Stimulated activated CD4-positive, alpha-beta T cell treated with anti-CD3 and anti-CD28 coated beads, Interleukin-15, amount 100 ng/mL, for 1 hour (primary cell): ENCODE measurements at places on chromosomes 2 and 18.
A peak's percentile ranks its signal among the peaks of the same experiment; 100 is the strongest.

DNA sequence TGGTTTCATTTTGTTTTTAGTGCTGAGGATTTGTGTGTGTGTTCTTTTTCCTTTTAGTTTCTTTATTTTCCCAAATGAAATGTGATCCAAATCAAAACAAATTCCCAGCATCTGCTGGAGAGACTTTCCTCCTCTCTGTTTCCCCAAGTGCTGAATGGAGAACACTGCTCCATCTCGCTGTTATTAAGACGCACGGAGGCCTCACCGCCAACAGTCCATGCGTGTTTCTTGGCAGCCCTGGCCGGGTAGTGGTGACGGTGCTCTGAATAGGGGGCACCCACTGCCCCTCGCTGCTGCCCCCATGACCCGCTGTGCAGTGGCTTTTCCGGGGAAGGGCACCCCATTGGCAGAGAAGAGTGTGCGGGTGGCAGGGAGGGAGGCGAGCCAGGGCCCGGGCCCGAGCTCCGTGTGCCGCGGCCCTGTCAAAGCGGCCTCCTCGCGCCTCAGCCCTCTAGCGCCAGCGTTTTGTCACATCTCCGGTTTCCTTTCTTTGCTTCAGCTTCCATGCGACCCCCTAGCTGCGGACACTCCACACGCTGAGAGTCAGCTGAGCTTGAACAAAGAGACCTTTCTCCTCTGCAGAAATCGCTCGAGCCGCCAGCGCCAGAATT, 473.7 kb upstream of the SALL3 start:
- DNase-seq = no peak

- DNase-seq = no peak
Measured at GRCh38 chr18:49697757-49698524, 115.4 kb downstream of the ACAA2 start.

DNA sequence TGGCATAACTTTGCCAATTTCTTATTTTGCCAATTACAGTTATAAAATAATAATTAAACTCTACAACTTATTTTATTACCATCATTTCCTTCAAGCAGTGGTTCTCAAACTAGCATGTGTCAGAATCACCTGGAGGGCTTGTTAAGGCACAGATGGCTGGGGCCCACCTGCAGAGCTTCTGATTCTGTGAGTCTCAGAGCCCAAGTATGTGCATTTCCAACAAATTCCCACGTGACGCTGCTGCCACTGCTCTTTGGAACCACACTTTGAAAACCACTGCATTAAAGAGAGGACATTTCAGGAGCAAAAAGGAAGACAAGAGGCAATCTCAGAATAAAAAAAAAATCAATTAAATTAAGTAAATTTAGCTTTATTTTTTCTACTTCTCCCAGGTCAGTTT, 94.0 kb upstream of the HNRNPA3 start:
- DNase-seq = no peak

GRCh38 chr2:234374150-234374508, 122.8 kb downstream of the ARL4C start:
- no peak for DNase-seq

- no peak for DNase-seq
Measured at GRCh38 chr2:156466739-156467405, 30.7 kb downstream of the GPD2 start.

- DNase-seq = no peak
Measured at GRCh38 chr2:99821984-99822383, 320.4 kb downstream of the AFF3 start.

DNA sequence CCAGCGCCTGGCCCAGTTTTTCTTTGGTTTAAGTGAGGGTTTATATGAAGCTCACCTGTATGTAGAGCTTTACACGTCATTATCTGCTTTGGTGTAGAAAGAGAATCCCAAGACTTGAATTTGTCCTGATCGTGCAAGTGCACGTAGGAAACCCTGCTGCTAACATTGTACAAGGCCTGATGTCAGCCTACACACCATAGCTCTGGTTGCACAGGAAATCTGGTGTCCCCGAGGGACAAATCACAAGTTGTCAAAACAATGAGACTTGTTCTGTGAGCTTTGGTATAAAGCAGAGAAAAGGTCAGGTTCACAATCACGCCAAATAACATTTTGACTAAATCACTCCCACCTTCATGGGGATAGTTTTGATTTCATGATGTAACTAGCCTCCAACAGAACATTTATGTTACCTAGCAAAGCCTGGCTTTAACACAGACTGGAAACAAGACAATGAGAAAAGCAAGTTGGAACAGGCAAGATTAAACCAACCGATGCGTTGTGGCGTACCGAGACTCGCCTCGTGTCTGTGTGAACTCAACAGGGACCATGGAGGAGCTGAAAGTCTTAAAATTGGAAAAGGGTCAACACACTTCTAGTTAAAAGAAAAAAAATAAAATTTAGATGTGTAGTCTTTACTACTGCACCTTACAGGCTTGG, 41.4 kb downstream of the ZAP70 start:
- DNase-seq = no peak

- DNase-seq = no peak
Measured at GRCh38 chr2:241808051-241808720, 807 bp upstream of the NEU4 start.

- DNase-seq = no peak
Measured at GRCh38 chr18:5746844-5747243, 148.5 kb downstream of the TMEM200C start.

GRCh38 chr18:51110073-51110797, 80.2 kb downstream of the SMAD4 start:
- peak; percentile 68 for DNase-seq

DNA sequence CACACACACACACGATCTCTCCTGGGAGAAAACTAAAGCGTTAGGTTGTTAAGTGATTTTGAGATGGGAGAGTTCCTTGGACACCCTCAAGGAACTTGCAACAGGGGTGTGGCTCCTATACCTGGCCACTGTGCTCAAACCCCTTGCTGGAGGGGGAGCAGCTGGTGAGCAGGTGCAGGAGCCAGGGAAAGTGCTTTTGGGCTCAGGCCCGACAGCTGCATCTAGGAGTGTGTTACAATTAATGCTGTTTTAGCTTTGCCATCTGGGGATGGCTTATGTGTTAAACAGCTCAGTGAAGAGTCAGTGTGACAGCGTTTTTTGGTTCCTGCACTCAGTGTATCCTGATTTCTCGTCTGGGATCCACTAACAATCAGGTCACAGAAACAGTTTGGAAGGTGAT, 510.8 kb downstream of the TRIB2 start:
- DNase-seq = no peak

GRCh38 chr2:20506201-20506685, 59.4 kb downstream of the RHOB start:
- DNase-seq = no peak

GRCh38 chr18:79186649-79187048, 117.5 kb downstream of the ATP9B start:
- DNase-seq = no peak

- no peak for DNase-seq
Measured at GRCh38 chr2:239528146-239528545, 127.3 kb upstream of the HDAC4 start.

- DNase-seq = no peak
Measured at GRCh38 chr2:71826826-71827523, 320.7 kb downstream of the CYP26B1 start.

GRCh38 chr2:238169048-238169707, 10.4 kb downstream of the ERFE start:
- no peak for DNase-seq

DNA sequence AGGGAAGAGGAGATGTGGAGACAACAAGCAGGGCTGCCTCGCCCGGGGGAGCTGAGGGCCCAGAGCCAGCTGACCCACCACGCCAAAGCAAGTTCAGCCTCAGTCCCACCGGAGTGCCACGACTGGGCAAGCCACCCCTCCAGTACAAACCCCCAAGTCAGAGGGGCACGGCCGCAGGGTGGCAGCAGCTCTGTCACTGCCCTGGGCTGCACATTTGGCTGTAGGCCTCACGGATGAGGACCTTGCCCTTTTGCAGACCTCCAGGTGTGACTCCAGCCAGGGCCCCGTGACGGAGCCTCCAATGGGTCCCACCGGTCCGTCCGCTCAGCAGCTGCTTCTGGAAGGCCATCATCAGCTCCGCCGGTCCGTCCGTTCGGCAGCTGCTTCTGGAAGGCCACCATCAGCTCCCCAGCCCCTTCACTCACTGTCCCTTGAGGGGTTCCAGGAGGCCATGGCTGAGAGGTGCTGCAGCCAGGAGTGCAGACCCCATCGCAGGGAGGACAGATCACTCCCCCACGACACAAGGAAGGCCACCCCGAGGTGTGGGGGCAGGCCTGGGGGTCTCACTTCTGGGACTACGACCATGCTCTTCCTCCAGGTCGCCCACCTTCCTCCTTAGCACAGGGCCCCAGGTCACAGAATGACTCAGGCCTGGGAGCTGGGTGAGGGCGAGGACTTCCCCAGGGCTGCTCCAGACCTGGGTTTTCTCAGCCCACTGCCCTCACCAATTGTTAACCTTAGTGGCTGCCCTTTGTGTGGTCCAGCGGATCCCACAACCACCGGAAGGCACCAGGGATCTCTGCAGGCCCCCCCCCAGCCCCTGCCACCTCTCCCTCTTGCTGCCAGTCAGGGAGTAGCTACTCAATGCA, 24.6 kb upstream of the STK25 start:
- no peak for DNase-seq

GRCh38 chr2:102880731-102881130, 118.9 kb downstream of the TMEM182 start:
- DNase-seq = no peak

DNA sequence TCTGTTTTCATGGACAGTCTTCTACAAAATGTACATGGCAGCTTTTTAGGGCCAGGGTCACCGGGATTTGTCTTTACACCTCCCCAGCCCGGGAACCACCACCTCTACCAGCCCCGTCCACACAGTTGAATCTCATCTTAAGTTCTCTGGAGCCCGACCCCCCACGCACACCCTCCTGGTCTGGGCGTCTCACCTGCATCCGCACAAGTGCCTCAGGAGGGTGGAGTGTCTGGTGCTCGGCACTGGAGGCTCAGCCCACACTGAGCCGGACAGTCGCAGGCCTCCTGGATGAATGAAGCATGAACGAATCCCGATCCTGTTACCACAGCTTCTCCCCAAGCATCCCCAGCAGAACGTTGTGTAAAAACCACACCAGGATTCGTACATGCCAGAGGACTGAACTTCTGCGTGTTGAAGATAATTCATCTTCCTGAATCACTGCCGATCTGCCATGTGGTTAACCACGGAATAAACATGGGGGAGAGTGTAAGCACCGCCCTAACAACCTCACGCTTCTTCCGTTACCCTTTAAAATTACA, 162.0 kb downstream of the RTP5 start:
- peak; percentile 36 for DNase-seq

DNA sequence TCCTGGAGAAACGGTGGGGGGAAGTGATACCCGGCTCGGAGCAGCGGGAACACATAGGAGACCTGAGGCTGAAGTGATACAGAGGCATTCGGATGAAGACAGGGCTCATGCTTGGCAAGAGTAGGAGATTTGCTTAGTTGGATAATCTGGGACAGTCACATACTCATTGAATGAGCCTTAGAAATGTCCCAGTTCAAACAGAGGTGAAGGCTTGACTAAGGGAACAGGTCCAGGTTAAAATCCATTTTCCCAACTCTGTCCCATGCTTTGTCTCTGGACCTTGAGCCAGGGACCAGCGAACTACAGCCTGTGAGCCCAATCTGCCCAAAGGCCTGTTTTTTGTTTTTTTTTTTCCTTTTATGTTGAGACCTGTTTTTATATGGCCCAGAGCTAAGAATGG, 1.3 kb downstream of the UGT1A6 start:
- DNase-seq = no peak

GRCh38 chr2:9032536-9033255, 29.2 kb upstream of the MBOAT2 start:
- no peak for DNase-seq

- no peak for DNase-seq
Measured at GRCh38 chr18:13501543-13501887, 224.8 kb downstream of the FAM210A start.

GRCh38 chr2:51145761-51146160, 113.8 kb upstream of the NRXN1 start:
- no peak for DNase-seq

GRCh38 chr2:174224125-174224524, 24.2 kb downstream of the OLA1 start:
- DNase-seq = no peak

GRCh38 chr2:129764376-129765325, 214.8 kb upstream of the RAB6C start:
- DNase-seq = no peak

DNA sequence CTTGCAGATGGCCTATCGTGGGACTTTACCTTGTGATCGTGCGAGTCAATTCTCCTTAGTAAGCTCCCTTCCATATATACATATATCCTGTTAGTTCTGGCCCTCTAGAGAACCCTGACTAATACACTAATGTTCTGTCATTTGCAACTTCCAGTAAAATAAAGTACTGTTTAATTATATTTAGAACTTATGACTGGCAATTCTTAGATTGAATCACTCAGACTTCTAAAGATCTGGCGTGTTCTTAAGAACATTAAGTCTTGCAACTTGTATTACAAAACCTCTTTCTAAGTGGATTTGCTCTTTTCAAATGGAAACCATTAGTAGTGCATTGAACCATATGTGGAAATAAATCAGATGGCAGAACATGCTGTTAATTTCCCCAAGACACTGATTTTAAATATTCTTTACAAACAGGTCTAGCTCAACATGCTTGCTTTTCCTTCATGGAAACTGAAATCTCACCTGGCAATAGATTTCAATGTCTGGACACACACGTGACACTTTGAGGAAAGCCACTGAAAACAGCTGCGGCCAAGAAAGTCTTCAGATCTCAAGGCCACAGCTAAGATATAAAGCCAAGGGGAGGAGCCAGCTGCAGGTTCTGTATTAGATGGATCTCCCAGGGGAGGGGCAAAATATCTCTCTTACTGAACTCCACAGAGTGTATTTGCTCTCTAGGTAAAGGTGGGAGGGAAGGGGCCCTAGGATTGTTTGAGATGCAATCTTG, 50.6 kb downstream of the PMAIP1 start:
- no peak for DNase-seq

DNA sequence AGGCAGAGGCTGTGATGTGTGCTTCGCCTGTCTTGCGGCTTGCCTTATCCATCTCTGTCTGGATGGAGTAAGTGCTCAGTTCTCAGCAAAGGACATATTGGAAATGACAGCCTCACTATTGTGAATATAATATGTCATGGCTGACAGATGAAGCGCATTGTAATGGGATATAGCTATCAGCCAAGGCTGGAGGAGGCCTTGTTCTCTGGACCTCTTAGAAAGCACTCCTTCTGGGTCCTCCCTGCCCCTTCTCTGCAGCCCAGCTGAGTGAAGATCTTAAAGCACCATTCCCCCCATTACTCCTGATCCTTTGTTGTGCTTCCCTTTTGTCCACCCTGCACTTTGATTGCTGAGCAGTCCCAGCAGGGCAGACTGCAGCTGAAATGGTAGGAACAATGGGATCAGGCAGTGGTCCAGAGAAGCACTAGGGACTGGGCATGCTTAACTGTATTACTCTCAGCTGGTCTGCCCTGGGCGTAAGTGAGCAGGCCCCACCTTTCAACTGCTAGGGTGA, 265.3 kb downstream of the SETBP1 start:
- no peak for DNase-seq

- no peak for DNase-seq
Measured at GRCh38 chr2:154422251-154422650, 276.2 kb upstream of the KCNJ3 start.

- no peak for DNase-seq
Measured at GRCh38 chr18:45678441-45678840, 45.5 kb upstream of the SLC14A1 start.
